ENCODE measurements at places on chromosomes 13 and 19. TPM values are rescaled to one million over a fixed set of nuclear protein-coding genes. Genes with fewer than 3 reads are reported as not detected.
A peak's percentile ranks its signal among the peaks of the same experiment; 100 is the strongest.

- no peak for DNase-seq
- no peaks in the 10 kb centered on the region for H3K27me3 ChIP-seq
- H3K4me3 ChIP-seq, result peak overlapping the region; percentile 78
- H3K36me3 ChIP-seq, result no peaks in the 10 kb centered on the region
- peak overlapping the region; percentile 98 for H3K27ac ChIP-seq
Observed at GRCh38 chr19:47514151-47514868, 553 bp downstream of the NAPA start.

- H3K36me3 ChIP-seq, result no peaks in the 10 kb centered on the region
- peak; percentile 57 for DNase-seq
- H3K27me3 ChIP-seq, result no peaks in the 10 kb centered on the region
- H3K4me1 ChIP-seq, result no peaks in the 10 kb centered on the region
- no peak overlapping the region for H3K27ac ChIP-seq
- no peak overlapping the region for H3K4me3 ChIP-seq
Observed at GRCh38 chr13:30810261-30810701, 74.9 kb downstream of the ALOX5AP start.

GRCh38 chr19:3274942-3275582 lies 50.6 kb downstream of the CELF5 start:
- peaks cover 13% of the 10 kb centered on the region for H3K27me3 ChIP-seq
- DNase-seq, result no peak
- H3K4me1 ChIP-seq, result no peaks in the 10 kb centered on the region
- no peak overlapping the region for H3K27ac ChIP-seq
- no peaks in the 10 kb centered on the region for H3K36me3 ChIP-seq
- no peak overlapping the region for H3K4me3 ChIP-seq

DNA sequence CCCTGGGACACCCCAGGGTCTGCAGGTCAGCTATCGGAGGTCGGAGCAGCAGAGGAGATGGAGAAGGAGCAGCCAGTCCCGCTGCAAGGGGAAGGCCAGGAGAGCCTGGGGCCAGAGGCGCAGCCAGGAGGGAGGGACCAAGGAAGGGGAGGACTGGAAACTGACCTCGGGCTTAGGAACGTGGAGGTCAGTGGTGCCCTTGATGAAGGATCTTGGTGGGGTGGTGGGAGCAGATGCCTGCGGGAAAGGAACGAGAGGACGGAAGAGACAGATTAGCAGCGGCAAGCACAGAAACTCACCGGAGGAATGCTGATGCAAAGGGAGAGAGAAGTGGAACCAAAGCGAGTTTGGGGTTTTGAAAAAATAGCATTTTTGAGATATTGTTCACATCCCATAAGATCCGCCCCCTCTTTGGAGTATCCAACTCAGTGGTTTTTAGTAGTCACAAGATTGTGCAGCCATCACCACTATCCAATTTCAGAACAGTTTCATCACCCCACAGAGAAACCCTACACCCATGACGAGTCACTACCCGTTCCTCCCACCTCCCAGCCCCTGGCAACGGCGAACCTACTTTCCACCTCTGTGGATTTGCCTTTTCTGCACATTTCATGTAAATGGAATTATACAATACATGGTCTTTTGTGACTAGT lies 22.1 kb downstream of the PLEKHF1 start:
- peak overlapping the region; percentile 38 for H3K27ac ChIP-seq
- no peaks in the 10 kb centered on the region for H3K36me3 ChIP-seq
- H3K4me1 ChIP-seq, result peaks cover 7% of the 10 kb centered on the region
- no peaks in the 10 kb centered on the region for H3K27me3 ChIP-seq
- H3K4me3 ChIP-seq, result no peak overlapping the region

The NMRK2 gene
- 1.8 TPM for total RNA-seq

The NAPSA gene
- 0.85 TPM for total RNA-seq

The ADAT3 gene
- total RNA-seq, result 25.1 TPM
